ENCODE measurements at places on chromosomes 7 and 10. TPM values are rescaled to one million over a fixed set of nuclear protein-coding genes. Genes with fewer than 3 reads are reported as not detected.

Gene TES
- total RNA-seq = 94.1 TPM

DNA sequence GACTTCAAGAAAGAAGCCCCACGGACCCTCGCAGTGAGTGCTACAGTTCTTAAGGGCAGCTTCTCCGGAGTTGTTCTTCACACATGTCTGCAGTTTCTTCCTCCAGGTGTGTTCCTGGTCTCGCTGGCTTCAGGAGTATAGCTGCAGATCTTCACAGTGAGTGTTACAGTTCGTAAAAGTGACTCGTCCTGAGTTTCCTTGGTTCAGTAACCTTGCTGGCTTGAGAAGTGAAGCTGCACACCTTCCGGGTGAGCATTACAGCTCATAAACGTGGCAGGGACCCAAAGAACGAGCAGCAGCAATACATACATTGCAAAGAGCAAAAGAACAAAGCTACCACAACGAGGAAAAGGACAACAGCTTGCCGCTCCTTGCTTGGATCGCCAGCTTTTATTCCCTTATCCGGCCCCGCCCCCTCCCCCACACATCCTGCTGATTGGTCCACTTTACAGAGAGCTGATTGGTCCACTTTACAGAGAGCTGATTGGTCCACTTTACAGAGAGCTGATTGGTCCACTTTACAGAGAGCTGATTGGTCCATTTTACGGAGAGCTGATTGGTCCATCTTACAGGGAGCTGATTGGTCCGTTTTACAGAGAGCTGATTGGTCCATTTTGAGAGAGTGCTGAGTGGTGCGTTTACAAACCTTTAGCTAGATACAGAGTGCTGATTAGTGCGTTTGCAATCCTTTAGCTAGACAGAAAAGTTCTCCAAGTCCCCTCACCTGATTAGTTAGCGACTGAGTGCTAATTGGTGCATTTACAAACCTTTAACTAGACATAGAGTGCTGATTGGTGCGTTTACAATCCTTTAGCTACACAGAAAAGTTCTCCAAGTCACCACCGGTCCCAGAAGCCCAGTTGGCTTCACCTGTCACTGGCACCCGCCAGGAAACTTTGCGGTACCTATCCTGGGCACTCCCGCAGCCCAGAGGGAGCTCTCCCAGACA lies 165.3 kb downstream of the AGMO start:
- no peak for DNase-seq

GRCh38 chr10:11462071-11462470 lies 149.4 kb downstream of the USP6NL start:
- DNase-seq = no peak

Gene RAB18
- 42.1 TPM for total RNA-seq

DNA sequence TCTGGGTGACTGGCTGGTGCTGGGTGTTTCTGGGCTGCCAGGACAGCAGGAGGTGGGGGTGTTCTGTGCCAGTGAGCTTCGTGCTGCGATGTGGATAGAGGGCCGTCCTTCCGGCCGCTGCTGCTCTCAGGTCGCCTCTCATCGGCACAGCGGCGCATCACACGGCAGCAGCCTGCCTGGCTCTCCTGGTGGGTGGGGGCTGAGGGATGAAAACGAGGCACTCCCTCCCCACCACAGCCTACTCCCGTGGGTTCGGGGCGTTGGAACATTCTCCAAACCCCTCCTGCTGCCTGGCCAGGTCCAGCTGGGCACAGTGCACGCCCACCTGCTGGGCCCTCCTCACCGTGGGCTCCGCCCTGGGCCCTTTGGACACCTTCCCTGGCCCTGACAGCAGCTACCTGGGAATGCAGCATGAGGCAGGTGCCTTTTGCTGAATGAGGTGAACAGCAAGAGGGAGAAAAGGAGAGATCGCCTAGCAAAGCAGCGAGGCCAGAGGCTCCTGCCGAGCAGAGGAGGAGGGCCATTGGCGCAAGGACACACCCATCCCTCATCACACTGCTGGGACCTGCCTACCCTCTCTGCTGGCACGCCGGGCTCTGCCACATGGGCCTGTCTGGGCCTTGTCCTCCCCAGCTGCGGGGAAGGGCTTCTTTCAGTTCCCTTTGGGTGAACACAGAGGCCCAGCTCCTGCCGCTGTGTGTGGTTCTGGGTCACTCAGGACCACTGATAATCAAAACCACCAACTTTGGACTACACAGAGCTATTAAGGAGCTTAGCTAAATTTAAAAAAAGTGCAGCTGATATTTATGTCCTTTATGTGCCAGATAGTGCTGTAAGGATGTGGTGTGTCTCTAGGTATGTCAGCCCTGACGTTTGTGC lies 33.4 kb downstream of the INPP5A start:
- no peak for DNase-seq

DNA sequence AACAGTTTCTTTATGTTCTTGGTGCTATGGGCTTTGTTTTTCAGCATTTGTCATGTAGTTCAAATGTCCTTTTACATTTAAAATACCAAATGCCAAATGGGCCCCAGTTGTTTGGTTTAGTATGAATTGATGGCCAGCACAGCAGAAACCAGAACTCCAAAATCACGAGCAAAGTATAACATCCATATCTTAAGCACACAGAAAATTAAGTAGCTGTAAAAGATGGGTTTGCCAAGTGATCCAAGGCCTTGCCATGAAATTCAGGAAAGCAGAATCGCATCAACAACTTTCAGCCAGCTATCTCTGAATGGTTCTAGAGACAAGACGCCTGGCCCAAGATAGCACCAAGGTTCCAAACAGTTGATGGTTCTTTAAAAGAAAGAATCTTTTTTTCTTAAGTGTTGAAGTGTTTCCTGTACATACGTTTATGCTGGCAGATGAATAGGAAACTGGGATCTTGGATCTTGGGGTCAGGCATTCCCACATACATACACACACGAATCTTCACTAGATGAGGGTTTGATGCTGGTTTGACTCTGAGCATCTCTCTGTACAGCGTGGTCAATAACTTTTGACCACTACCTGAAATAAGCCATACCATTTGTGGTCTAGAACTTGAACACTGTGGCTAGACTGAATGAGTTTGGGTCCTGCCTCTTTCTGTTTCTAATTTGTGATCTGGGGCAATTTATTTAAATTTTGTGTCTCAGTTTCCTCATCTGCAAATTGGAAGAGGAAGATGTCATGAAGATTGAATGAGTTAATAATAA lies 711.8 kb downstream of the KCNMA1 start:
- DNase-seq = no peak
